ENCODE measurements at places on chromosomes 4 and X.

- DNase-seq = no peak
These were observed 5.5 kb downstream of the ATP10D start for GRCh38 chr4:47490550-47490949.

- no peak for DNase-seq
These were observed 643.9 kb downstream of the TRIML1 start for GRCh38 chr4:188783175-188783574.

- no peak for DNase-seq
These were observed 67.6 kb downstream of the FAM184B start for GRCh38 chr4:17713779-17714178.

- DNase-seq = no peak
These were observed 377.3 kb downstream of the ARAP2 start for GRCh38 chr4:35867057-35867456.

DNA sequence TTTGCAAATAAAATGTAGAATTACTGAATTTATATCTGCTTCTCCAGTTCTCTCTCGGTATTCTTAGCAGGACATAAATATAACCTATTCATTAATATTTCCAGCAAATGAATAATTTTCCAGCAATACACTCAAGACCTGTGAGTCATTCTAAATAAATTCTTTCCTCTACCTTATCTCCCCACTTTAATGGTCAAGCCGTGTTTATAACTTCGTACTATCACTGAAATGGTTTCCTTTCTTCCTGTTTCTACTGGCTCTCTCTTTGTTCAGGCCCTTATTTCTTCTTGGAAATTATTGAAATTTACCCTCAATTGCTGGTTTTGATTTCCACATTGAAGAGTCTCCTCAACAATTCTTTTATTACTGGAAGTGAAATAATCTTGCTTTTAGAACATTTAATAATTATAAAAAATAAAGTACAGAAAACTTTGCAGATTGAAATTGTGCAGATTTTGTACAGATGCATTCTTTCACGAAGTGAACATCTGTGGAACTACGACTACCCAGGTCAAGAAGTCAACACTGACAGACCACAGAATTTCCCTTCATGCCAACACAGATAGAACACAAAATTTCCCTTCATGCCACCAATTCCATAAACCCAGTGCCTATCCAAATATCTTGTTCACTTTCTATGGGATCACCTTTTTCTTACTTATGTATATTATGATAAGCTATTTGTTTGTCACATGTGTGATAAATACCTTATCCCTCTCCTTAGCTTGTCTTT, 205.7 kb downstream of the FAT4 start:
- no peak for DNase-seq

DNA sequence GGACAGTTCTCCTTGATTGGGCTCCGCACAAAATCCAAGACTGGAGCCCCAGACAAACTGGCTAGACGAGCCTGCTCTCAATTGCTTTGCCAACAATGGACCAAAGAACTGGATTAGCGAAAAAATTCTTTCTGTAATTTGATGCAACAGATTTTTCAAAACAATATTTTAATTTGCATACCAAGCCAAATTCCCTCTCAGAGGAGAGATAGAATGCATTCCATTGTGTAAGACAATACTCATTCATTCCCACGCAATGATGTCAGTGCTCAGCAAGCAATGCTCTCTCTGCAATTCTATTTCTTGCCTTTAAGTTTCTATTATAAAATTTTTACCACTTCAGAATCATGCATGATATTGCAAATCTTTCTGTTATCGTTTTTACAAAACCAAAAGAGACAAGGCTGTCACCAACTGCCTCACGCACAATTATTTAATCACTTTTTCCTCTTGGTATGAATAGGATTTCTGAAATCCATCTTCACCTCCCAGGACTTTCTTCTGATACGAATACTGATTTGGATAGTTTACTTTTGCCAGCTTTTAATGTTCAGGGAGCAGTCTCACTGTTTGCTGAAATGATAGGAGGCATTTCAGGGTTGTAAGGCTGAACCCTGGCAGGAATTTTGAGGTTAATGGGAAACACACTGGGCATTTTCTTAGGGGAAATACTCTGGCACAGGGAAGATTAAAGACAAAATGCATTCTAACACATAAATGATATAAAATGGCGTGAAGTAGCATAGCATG, 46.1 kb upstream of the HCCS start:
- no peak for DNase-seq

DNA sequence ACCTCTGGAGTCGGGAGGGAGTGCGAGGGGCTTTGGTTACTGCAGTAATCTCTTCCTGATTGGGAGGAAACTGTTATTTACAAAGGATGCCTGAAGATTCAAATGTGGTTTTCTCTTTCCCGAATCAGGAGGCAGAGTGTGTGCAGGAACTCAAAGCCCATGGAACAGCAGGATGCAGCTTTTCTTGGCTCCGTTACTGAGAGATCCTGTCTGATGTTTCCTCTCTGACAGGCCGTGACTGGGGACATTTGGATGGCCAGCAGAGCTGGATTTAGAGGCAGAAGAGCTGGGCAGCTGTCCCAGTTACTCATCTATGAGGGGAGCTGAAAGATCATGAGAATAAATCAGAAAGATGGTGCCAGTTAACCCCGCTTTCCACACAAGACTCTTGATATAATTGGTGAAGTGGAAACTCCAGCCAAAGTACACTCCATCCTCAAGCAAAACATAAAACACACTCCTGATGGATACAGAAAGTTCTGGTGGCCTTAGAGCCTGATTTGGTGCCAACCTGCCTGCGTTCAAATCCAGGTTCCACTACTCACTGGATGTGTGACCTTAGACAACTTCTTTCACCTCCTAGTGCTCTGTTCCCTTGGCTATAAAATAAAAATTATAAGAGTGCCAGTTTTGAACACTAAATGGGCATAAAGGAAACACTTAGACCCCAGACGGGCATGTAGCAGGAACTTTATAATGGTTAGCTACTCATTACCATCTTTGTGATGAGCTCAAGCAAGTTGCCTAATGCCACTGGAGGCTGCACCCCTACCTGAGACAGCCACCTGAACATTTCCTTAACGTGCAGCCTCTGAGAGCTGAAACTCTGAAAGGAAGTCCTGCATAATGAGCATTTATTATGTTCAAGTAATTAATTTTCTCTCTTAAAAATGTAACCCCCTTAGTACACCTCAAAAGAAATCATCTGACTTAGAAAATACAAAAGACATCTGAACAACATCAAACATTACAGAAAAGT, 349.0 kb upstream of the GATB start:
- DNase-seq = no peak

DNA sequence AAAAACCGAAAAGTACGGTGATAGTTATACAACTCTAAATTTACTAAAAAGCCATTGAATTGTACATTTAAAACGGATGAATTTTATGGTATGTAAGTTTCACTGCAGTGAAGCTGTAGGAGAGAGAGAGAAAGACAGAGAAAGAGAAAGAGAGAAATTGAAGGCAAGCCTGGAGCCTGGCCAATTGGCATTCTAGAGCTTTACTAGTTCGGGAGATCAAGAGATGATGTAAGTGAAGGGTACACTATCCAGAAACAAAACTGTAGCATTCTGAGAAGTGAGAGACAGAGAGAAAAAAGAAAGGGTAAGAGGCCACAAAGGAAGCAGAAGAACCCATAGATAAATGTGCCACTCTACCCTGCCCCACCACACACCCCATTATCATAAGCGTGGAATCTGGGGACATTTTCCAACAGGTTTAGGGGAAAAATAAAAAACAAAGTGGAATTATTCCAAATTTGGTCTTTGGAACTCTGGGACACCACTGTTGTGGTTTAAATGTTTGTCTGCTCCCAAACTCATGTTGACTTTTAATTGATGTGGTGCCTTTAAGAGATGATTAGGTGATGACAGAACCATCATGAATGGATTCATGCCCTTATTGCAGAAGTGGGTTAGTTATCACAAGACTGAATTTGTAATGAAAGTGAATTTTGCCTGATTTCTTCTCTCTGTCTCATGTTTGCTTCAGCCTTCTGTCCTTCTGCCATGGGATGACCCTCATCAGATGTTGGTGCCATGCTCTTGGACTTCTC, 123.0 kb upstream of the PLS3 start:
- no peak for DNase-seq

- DNase-seq = no peak
These were observed 147.9 kb downstream of the CHIC2 start for GRCh38 chr4:53916431-53916889.

DNA sequence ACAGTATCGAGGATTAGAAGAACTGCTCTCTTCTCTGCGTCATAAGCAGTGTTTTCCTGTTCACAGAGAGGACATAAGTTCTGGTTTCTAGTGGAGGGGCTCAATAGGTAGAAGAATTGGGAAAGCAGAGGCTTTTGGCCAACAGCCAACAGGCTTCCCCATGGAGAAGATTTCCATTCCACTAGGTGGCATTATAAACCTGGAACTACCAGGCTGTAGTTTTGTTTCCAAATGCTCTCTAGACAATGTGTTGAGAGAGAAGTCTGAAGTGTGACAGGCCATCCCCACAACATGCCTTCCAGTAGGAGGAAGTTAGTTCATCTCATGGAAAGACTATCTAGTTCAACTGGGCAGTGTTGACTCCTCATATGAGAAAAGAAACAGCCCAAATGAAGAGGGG, 63.8 kb upstream of the ANXA10 start:
- DNase-seq = peak; percentile 46

GRCh38 chrX:31563792-31564191, 492.0 kb upstream of the FTHL17 start:
- DNase-seq = no peak

DNA sequence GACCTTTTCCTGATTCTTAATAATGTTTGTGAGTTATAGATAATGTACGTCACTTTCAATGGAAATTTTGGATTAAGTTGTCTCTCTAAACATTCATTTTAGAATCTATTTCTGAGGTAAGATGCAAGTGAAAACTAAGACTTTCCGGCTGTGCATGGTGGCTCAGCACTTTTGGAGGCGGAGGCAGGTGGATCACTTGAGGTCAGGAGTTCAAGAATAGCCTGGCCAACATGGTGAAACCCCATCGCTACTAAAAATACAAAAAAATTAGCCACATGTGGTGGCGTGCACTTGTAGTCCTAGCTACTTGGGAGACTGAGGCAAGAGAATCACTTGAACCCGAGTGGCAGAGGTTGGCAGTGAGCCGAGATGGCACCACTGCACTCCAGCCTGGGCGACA, 524.6 kb upstream of the SLIT2 start:
- no peak for DNase-seq

- DNase-seq = no peak
These were observed 28.8 kb downstream of the NFKB1 start for GRCh38 chr4:102529977-102530376.

- no peak for DNase-seq
These were observed 4.8 kb downstream of the THOC2 start for GRCh38 chrX:123728016-123728415.

DNA sequence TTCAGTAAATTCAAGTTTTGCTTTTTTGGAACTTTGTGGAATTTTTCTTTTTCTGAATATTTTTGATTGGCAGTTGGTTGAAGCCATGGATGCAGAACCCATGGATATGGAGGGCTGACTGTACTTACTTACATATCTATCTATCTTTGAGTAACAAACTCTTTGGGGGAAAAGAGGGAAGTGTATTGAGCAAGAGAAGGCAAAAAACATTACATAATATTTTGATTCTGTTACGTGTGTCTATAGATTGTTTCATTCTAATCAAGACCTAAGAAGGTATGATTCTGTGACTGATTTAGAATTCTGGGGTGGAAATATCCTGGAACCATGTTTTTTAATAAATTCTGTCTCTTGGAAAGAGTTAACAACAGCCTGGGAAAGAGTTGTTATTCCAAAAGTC, 31.5 kb downstream of the GRSF1 start:
- DNase-seq = no peak

GRCh38 chr4:122584519-122584918, 36.3 kb downstream of the IL21 start:
- DNase-seq = no peak

GRCh38 chr4:174983128-174983750, 65.1 kb downstream of the ADAM29 start:
- DNase-seq = no peak

- DNase-seq = no peak
These were observed 20.3 kb upstream of the PDCL2 start for GRCh38 chr4:55612341-55612740.

GRCh38 chr4:113057891-113058290, 8.4 kb downstream of the ANK2 start:
- DNase-seq = no peak

- no peak for DNase-seq
These were observed 93.7 kb upstream of the SOD3 start for GRCh38 chr4:24701683-24702082.

- DNase-seq = no peak
These were observed 2.1 kb upstream of the SH2D1A start for GRCh38 chrX:124344246-124344645.

DNA sequence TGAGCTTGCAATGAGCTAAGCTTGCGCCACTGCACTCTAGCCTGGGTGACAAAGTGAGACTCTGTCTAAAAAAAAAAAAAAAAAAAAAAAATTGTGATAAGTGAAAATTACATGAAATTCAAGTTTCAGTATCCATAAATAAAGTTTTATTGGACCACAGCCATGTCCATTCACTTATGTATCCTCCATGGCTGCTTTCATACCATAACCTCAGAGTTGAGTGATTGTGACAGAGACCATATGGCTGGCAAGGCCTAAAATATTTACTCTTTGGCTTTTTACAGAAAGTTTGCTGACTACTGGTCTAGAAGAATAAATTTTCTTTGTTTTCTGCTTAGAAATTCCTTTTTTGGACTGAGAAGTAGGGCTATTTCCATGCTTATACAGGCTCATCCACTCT, 11.8 kb upstream of the SHISA3 start:
- no peak for DNase-seq

- DNase-seq = no peak
These were observed 66.6 kb upstream of the PDE5A start for GRCh38 chr4:119695216-119695615.

GRCh38 chrX:134632355-134632754, 25.9 kb downstream of the PLAC1 start:
- no peak for DNase-seq

GRCh38 chr4:188647820-188648370, 508.7 kb downstream of the TRIML1 start:
- DNase-seq = no peak

- peak; percentile 85 for DNase-seq
These were observed 10.5 kb downstream of the ACSL1 start for GRCh38 chr4:184815046-184815877.

GRCh38 chrX:75648803-75649588, 126.2 kb upstream of the ZDHHC15 start:
- no peak for DNase-seq

- no peak for DNase-seq
These were observed 494.8 kb upstream of the ZFP42 start for GRCh38 chr4:187500796-187501195.

- peak; percentile 93 for DNase-seq
These were observed at the start of gene SPRY1 for GRCh38 chr4:123396307-123397143. Gene SPRY1, plus strand, starts transcription at chr4:123396795. Its CDS starts 4,797 bp downstream, at chr4:123401592.

GRCh38 chrX:72001471-72001870, 90.8 kb downstream of the NHSL2 start:
- no peak for DNase-seq

- no peak for DNase-seq
These were observed 2.2 kb downstream of the GPR78 start for GRCh38 chr4:8582436-8582835.

DNA sequence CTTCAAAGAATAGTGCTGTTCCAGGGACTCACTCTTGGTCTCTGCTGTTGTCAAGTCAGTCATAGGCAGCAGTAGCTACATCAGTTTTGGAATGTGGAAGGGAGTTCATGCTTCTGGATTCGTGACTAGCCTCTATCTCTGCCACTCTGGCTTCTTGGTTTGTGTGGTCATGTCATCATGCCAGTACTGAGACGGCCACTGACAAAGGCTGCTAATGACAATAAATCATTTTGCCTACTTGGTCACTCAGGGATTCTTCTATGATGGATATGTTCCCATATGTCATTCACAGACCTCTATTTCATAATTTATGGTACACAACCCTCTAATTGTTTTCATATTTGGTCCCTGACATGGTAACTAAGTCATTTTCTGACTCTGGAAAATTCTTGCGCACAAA, 450.8 kb upstream of the BOD1L1 start:
- no peak for DNase-seq

Data from body of pancreas (tissue), 4 donors.